ENCODE measurements at places on chromosomes 3 and 15. TPM values are rescaled to one million over a fixed set of nuclear protein-coding genes. Genes with fewer than 3 reads are reported as not detected.
A peak's percentile ranks its signal among the peaks of the same experiment; 100 is the strongest.

DNA sequence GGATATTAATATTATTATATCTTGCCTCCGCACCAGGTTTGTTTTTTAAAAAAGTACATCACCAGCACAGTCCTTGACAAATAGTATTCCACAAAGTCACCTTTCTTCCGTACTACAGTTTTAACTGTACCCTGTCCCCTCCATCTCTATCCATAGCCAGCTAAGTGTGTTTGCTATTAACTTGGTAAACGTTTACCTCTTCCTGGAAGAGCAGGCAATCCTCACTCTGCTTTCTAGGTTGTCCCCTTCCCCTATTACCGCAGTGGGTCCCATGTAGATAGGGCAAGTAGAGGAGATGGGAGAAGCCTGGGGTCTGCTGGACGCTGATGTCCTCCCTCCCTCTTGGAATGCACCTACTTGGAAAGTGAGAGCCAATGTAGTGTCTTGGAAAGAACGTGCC, 83.9 kb upstream of the ETV5 start:
- no peak for DNase-seq

The BCL2A1 gene
- total RNA-seq = 0.38 TPM

DNA sequence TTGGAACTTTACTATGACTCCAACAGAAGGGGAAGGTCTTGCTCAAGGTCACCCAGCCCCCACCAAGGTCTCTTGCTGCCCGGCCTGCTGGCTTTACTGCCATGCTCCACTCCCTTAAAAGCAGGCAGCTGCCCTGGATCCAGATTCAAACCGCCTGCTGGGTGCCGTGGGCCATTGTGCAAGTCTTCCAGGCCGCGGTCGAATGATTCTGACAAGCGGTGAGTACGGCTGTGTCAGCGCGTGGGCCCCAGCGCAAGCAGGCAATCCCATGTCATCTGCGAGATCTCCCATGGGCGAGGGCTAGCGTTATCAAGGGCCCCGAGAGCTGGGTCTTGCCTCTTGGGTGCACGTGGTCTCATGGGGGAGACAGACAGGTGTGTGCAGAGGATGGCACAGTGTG, 37.6 kb downstream of the CORO2B start:
- DNase-seq = no peak

The LDHAL6B gene
- not detected for total RNA-seq

- DNase-seq = no peak
Measured at GRCh38 chr3:16788440-16789056, 96.2 kb upstream of the PLCL2 start.

DNA sequence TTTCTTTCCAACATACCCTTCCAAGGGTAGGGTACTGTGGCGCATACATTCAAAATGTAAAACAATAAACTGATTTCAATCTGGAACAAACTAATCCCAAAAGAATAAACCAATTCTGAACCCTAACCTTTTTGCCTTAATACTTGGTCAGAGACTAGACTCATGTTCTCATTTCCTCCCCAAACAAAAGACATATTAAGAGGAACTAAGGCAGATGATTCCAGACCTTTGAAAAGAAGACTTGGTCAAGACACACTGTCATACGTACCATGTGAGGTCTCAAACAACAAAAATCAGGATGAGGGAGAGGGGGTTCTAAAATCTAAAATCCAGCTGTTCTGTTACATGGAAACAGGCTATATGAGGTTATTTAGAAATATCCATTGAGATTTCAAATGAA, 102.1 kb downstream of the RFTN1 start:
- DNase-seq = no peak

The LTK gene
- total RNA-seq = not detected

DNA sequence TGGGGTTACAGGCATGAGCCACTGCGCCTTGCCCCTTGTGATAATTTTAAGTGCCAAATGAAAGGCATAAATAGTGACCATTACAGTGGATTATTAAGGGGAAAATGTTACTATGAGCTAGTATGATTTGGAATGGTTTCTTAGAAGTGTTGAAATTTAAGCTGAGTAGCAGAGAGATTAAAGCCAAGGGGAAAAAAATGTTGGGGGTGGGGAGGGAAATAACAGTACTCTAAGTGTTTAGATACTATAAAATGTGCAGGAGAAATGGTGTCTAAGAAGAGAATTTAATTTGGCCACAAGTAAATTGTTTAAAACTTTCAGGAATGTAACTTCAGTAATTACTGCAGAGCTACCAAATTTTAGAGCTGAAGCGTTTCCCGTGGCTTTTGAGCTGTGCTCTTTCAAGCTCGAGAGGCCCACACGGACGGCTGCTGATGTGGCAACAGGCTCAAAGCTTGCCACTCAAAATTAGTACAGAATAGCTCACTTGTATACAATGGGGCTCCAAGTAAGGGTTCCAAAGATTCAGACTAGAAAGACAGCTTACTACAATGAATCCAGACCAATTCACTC, 23.9 kb upstream of the SLC12A8 start:
- no peak for DNase-seq

DNA sequence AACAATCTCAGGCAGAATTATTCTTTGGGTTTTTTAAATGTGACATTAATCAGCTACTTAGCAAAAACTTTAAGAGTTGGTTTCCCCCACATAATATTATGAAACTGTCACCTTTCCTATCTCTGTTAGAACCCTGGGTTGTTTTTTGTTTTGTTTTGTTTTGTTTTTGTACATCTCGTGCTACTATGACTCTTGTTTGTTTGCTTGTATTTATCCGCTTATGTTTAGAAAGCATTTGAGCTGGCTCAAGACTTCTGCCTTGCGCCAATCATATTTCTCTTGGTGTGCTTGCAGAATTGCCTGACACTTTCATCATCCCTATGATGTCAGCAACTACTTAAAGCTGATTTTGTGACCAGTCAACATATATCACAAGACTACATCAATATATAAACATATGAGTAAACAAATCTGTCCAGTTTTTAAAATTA, 116.9 kb downstream of the DCLK3 start:
- peak; percentile 25 for DNase-seq

- no peak for DNase-seq
Measured at GRCh38 chr3:148852271-148852992, 12.7 kb upstream of the CPA3 start.

DNA sequence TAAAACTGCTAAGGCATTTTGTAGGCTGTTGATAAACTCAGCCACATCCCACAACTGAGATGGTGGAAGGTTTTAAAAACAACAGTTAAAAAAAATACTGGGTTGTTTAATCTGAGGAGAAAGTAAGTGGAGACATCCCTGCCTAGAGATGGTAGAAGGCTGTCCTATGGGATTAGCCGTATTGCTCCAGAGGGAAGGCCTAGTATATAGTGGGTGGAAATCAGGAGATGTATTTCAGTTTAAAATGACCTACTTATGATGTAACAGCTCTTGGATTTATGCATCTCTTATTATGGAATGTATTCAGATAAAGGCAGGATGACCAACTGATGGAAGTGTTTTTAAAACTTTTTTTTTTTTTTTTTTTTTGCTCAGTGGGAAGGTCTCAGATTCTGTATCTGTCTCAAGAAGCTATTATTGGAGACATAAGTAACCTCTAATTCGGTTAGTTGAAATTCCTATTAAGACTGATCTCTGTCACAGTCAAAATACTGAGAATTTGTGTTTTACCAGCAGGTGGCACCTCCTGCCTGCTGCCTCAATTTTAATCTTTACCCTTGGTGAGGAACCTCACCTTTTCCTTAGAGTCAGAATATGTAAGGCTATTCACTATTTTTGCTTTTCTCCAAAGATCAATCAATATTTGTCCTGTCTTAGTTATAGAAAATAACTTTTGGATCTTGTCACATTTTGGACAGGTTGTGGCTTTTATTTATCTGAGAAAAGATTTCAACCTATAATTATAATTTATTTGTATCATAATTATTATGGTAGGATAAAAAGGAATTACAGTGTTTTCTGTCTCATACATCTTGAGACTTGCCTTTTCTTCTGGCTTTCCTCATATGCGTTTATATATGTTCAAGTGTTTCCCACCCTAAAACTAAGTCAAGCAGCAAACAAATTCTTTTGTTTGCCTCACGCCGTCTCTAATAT, 63.0 kb downstream of the VPS8 start:
- DNase-seq = peak; percentile 36

DNA sequence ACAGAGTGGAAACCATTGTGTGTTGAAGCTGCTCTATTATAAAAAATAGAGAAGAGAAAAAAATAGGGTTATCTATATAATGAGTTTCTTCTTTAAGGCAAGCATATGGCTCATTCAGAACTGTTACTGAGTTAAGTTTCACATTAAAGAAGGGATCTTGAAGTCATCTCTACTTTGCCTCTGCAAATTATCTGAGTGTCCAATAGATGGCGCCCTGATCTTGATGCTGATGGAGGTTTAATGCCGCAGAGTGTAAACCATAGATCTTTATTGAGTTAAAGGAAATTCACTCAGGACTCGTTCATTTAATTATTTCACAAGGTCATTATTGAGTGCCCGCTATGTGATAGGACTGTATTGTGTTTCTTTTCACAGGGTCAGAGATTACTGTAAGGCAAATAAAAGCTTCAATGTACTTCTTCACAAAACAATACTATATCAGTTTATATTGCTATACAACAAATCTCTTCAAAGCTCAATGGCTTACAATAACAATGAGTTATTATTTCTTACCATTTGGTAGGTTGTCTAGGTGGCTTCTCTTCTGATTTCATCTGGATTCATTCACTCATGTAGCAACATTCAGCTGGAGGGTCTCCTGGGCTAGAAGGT, 171.4 kb downstream of the NSUN3 start:
- DNase-seq = peak; percentile 47

DNA sequence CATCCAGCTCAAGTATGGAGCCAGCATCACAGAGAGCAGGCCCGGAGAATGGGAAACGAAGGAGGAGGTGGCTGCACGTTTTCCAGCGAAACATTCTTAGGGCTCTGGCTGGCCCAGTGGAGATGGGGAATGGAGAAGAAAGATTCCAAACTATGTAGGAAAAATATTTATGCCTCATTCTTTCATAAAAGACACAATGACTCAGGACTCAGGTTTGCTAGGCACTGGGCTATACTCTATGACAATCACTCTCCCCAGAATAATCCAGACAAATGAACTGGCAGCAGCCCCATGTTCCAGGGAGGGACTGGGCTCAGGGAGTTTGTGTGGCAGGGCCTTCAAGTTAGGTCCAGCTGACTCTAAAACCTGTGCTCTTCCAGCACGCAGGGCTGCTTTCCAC, 110.8 kb upstream of the RAD18 start:
- DNase-seq = peak; percentile 33

DNA sequence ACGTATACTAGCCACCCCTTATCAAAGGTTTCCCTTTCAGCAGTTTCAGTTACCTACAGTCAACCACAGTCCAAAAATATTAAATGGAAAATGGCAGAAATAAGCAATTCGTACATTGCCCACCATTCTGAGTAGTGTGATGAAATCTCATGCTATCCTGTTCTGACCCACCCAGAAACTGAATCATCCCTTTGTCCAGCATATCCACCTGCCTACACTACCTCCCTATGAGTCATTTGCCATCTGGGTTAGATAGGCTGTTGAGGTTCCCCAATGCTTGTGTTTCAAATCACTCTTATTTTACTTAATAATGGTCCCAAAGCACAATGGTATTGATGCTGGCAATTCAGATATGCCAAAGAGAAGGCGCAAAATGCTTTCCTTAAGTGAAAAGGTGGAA, 15.3 kb upstream of the PHC3 start:
- DNase-seq = peak; percentile 90

GRCh38 chr3:140247775-140248174, 312.8 kb downstream of the CLSTN2 start:
- no peak for DNase-seq

DNA sequence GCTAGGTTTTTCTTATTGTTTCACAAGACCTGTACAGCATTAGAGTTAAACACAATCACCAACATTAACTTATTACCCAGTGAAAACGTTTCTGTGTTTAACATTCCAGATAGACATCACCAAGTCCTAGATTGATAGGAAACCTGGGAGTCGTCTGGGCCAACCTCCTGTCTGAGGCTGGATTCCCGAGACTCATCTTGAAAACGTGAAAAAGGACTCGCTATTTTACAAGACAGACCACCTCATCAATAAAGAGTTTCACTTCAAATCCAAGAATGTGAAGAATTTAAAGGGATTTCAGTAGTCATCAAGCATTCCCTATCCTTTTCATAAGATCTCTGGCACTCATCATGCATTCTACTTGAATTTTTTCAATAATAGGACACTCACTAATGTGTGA, 626.6 kb downstream of the MCTP2 start:
- no peak for DNase-seq

DNA sequence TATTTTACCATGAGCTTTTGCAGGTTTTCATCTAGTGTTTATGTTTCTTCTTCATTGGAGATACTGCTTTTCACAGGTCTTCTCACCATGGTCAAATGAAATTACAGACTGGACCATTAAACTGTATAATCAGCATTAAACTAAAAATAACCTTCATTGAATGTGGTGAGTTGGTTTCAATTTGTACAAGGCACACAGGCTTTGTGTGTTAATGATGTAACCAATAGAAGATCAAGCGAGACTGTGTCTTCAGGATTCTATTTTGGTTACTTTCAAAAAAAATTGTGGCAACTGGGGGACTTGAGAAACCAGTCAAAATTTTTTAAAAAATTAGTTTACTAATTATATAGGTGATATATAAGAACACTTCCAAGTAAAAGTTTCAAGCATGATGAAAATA, 54.3 kb upstream of the GCSAM start:
- DNase-seq = no peak

DNA sequence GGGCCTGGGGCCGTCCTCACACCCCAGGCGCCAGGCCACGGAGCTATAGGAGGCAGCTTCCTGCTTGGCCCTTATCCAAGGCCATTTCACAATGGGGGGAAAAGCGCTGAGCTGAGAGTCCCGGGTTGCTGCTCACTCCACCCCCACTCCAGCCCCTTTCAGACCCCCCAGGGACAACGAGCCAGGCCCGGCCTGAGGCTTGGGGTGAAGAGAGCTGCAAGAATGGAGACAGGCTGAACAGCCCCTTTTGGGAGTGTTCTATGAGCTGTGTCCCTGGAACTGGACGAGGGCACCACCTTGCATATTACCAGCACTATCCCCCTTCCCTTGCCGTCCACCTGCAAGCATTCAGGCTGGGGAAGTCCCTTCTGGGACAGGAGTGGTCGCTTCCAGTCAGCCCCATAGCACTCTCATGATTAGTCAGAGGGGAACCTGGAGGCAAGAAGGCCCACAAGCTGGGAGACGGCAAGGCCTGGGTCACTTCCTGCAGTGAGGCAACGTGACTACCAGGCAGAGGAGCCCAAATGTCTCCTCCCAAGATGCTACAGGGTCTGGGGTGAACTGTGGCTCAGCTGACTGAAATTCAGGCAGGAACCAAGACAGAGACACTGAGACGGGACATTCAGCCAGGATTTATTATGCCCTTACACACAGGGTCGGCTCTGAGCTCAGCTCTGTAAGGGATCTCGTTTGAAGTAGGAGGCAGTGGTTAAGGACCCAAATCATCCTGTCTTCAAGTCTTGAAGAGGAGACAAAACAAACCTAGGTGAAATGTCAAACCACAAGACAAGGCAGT, 8.6 kb upstream of the SRP14 start:
- DNase-seq = peak; percentile 88

The ISLR gene
- total RNA-seq = 0.53 TPM

The USP19 gene
- 44.4 TPM for total RNA-seq

DNA sequence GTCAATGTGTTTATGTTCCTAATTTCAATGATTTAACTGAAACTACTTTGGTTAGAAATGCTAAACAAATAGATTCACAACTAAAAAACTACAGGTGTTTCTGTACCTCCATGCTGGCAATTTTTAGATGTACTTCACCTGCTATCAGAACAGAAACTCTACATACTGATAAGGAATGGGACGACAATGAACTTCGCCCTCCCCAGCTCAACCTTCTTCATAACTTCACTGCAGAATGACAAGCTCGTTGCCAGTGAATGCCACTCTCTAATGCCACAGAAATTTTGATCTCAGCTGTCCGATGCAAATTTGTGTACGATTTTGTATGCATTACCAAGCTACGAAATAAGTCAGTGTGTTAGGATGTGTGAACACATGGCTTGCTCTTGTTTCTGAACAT, 133.4 kb downstream of the FOXP1 start:
- no peak for DNase-seq
